Cortex of kidney (tissue), 1 donor: ENCODE measurements at places on chromosomes 7 and 10.

- no peak for DNase-seq
Measured at GRCh38 chr7:21128062-21128817, 299.6 kb upstream of the SP4 start.

- no peak for DNase-seq
Measured at GRCh38 chr7:46485481-46486065, 564.5 kb upstream of the IGFBP3 start.

GRCh38 chr7:98559958-98560357, 57.1 kb upstream of the NPTX2 start:
- no peak for DNase-seq

DNA sequence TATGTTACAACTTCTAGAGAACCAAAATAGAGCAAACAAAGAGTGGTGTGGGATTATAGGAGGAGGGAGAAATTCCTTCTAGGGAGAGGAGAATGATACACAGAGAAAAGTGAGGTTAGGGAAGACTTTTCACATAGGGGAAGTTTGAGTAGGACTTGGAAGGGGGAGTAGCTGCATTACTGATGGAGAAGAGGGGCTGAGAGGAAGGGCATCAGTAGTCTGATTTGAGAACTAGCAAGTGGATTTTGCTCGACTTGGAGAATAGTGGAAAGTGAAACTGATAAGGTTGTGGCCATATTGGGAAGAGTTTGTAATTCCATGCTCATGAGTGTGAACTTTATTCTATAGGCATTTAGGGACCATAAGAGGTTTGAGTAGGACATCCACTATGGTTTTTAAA, 6.1 kb downstream of the NRF1 start:
- no peak for DNase-seq

GRCh38 chr7:45570797-45571196, 3.4 kb upstream of the ADCY1 start:
- DNase-seq: no peak

GRCh38 chr7:78427209-78427608, 628.6 kb downstream of the PHTF2 start:
- no peak for DNase-seq

DNA sequence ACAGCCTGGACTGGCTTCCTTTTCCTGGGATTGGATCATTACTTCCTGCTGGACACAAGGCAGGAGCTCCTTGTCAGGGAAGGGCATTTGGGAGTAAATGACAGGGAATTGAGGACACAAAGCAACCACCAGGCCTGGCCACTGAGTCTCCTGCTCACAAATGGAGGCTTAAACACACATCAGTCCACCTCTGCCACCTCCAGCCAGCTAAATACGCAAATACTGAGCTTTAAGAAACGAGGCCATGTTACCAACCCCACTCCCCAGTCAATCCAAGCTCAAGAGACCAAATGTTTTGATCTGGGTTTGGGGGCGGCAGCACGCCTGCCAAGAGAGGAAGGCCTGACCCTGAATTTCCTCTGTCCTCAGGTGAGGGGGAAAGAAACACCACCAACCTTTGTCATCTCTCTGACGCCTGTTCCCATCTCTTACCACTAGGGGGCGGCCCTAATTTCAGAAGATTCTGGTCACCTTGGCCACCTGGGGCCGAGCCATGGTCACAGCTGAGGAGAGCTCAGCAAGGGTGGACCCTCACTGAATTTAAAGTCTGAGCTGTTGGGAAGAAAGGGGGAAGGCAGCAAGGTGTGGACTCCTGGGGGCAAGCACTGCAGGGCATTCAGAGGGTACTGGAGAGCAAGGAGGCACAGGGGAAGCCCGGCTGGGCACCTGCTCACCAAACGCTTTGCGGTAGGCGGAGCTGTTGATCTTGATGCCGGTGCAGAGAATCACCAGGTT, 16.5 kb downstream of the AIFM2 start:
- no peak for DNase-seq

DNA sequence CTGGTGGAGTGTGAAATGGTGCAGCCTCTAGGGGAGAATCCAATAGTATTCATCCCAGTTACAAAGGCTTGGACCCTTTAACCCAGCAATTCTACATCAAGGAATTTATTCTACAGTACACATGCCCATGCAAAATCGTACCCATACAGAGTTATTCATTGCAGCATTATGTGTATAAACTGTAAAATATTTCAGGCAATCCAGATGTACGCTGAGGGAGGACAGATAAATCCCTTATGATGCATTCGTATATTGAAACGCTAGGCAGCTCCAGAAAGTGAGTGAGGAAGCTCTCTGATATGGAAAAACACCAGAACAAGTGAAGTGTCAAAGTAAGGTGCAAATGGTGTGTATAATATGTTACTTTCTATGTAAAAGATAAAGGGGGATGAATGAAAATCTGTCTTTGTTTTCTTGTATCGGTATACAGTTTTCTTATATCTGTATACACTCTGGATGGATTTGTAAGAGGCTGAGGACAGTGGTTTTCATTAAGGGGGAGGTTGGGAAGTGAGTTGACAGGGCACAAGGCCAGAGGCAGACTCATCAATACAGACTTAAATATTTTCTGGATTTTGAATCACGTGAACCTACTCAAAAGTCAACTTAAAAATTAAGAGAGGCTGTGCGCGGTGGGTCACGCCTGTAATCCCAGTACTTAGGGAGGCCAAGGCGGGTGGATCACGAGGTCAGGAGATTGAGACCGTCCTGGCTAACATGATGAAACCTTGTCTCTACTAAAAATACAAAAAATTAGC, 17.1 kb downstream of the VWA2 start:
- no peak for DNase-seq

GRCh38 chr7:69967689-69968450, 369.6 kb downstream of the AUTS2 start:
- DNase-seq: no peak

- no peak for DNase-seq
Measured at GRCh38 chr10:24983946-24984345, 31.5 kb upstream of the PRTFDC1 start.

DNA sequence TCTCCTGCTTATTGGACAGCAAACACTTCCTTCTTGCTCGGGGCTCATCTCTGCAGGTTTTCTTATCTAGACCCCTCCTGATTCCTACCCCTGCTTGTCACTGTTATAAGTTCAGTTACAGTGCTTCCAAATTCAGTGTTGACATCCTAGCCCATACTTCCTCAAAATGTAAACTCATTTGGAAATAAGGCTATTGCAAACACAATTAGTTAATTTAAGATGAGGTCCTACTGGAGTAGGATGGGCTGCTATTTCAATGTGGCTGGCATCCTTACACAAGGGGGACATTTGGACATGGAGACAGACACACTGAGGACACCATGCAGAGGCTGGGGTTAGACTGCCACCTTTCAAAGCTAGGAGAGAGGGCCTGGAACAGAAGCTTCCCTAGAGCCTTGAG, 85.2 kb upstream of the NPVF start:
- DNase-seq: no peak

- DNase-seq: no peak
Measured at GRCh38 chr10:45480294-45480693, 106.3 kb downstream of the ALOX5 start.

GRCh38 chr7:15280078-15280733, 281.6 kb downstream of the AGMO start:
- DNase-seq: no peak

GRCh38 chr10:1524540-1524939, 212.8 kb downstream of the ADARB2 start:
- no peak for DNase-seq

DNA sequence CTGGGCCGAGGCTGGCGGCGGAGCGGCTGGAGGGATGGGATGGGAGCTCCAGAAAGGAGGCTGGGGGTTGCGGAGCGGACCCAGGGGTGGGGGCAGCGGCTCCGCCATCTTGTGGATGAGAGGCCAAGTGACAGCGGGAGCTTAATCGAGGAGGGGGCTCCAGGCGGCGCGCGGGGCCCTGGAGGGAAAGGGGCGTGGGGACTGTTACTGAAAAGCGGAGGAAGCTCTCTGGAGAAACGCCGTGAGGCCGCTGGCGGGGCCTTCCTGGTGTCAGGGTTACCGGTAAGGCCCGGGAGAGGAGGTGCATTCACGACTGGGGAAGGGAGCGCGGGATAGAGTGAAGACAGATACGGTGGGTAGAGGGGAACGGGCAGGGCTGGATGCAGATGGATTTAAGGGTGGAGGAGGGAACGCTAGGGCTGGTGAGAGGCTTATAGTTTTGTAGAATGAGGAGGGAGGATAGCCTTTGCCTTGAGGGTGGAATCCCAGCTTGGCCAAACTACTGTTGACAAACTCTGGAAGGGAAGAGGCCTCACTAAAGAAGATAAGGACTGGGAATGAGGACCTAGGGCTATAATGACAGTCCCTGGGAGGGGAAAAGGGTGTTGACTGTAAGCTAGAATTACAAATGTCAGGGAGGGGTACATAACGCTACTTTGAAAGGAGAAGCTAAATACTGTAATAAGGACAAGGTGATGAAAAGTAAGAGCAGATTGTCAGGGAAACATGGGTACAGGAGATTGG, 535 bp downstream of the BTRC start:
- DNase-seq: no peak

- no peak for DNase-seq
Measured at GRCh38 chr7:97499204-97499603, 232.7 kb upstream of the TAC1 start.

DNA sequence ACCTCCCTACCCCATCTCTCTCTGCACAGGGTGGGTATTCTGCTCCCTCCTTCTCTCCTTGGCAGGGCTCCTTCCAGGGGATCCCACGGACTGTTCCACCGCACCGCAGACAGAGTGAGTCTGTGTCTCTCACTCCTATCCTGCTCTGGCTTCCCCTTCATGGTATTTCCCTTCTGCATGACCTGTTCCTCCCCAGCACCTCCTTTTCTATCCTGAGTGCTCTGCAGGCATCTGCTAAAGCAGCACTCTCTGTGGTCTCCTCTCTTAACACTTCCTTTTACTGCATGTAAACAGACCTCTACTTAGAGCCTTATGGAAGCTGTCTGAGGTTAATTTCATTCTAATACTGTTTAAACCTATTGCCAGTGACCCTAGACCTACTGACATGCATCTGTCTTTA, 171.5 kb downstream of the CCSER2 start:
- DNase-seq: no peak
